NCI-H460 (cell line): ENCODE measurements at places on chromosomes 5 and 9. TPM values are rescaled to one million over a fixed set of nuclear protein-coding genes. Genes with fewer than 3 reads are reported as not detected.
A peak's percentile ranks its signal among the peaks of the same experiment; 100 is the strongest.

The GRXCR2 gene
- not detected in 2 replicates for total RNA-seq

The F2RL2 gene
- 37.5 and 41.5 TPM in 2 replicates for total RNA-seq

The GFI1B gene
- not detected in 2 replicates for total RNA-seq

The PFN3 gene
- not detected in 2 replicates for total RNA-seq

The ZNF367 gene
- total RNA-seq = 6.2 and 7.4 TPM in 2 replicates

The PCDHGA6 gene
- 1.1 and 1.2 TPM in 2 replicates for total RNA-seq

The CCNH gene
- 163 and 167 TPM in 2 replicates for total RNA-seq

DNA sequence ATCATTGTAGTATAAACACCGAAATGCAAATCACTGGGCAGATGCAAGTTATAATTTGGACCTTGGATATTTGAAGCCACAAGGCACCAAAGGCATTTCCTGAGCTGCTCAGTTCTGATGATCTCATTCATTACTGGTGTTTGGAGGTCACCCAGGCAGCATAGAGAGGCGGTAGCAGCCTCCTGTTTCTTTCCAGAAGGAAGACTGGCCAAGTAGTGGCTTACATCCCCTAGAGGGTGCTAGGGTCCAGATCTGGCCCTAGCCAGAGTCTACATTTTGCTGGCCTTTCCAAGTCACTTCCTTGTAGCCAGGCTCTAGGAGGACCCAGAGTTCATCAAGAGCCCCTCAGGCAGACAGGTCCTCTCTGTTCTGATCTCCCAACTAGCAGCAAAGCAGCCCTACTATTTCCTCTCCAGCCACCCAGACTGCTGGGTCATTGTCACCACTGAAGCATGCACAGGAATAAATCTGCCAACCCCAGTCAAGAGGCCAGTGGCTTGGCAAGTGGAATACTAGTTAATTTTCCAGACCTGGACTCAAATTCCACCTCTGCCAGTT is 33.4 kb upstream of the TTC1 start:
- DNase-seq = no peak

GRCh38 chr5:160437271-160437670 is 15.6 kb downstream of the PTTG1 start:
- DNase-seq = no peak

- no peak for DNase-seq
Observed at GRCh38 chr5:58505502-58505901, 14.3 kb downstream of the GAPT start.

DNA sequence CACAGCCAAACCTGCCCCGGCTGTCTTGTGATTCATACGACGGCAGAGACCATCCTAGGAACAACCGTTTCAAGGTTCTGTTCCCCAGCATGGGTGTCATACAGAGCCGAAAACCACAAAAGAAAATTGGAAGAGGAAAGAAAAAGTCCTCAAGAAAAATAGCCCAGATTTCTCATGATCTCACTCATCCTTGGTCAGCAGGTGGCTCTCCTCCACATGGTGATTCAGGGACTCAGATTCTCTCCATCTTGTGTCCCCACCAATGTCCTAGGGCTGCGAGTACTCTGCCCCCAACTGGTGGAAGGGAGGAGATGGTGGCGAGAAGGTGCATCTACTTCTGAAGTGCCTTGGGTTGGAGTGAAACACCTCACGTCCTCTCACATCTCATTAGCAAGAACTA is 25.6 kb downstream of the PDZD2 start:
- peak; percentile 27 for DNase-seq

DNA sequence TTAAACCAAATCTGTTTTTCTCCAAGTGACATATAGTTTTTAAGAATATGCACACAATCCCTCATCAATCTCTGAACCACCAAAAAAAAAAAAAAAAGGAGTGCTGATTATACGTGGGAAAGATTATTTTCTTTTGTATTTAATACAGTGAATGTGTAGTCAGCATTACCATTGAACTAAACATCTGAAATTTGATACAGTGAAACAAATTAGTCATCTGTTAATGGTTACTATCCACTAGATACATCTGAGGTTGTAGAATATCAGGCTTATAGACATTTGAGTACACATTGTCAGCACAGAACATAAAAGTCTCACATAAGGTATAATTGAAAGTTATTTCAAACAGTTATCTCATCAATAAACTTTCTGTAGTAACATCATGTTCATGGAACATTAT is 87.0 kb downstream of the SLF1 start:
- DNase-seq = no peak

DNA sequence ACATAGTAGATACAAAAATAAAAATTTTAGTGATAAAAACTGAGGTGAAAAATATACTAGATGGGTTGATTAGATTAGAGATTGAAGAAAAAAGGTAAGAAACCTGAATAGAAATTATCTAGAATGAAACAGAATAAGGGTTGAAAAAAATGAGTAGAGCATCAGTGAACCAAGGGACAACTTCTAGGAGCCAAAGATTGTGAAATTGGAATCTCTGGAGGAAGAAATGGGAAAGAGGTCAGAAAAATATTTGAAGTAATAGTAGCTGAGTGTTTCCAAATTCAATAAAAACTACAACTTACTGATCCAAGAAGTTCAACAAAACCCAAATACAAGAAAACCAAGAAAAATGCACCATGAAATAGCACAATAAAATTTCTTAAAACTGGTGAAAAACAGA is 116.6 kb upstream of the STARD4 start:
- DNase-seq = no peak

DNA sequence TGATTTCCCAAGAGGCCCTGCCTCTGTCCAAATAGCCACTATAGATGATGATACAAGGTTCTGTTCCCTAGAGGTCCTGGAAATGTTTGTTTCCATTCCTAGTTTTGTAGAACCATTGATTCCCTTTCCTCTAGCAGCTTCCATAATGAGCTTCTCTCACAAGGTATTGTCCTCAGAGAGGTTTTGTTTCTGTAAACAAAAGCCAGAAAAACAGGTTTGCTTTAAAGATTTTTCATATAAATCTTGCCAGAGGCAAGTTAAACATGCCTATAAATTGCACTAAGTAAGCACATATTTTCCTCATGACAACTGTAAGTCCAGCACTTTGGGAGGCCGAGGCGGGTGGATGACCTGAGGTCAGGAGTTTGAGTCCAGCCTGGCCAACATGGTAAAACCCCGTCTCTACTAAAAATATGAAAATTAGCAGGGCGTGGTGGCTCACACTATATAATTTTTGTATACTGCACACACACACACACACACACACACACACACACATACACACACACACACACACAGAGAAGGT is 1787.7 kb downstream of the EFNA5 start:
- no peak for DNase-seq

- DNase-seq = no peak
Observed at GRCh38 chr9:137812356-137813023, 65.1 kb upstream of the CACNA1B start.

DNA sequence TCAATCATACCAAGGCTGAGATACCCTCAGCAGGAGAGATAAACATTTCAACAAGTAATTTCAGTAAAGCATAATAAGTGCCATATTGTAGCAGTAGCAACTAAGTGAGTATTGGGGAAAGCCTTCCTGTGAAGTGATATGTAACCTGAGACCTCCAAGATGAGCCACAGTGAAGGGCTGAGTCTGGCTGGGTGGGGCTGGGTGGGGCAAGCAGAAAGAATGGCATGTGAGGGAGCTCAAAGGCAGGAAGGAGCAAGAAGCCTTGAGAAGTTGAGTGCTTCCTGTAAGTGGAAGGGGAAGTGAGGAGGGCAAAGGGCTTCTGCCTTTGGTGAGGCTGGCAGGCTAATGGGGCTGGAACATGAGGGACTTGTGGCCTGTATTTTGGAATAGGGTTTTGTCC is 19.7 kb upstream of the ASTN2 start:
- DNase-seq = peak; percentile 29

DNA sequence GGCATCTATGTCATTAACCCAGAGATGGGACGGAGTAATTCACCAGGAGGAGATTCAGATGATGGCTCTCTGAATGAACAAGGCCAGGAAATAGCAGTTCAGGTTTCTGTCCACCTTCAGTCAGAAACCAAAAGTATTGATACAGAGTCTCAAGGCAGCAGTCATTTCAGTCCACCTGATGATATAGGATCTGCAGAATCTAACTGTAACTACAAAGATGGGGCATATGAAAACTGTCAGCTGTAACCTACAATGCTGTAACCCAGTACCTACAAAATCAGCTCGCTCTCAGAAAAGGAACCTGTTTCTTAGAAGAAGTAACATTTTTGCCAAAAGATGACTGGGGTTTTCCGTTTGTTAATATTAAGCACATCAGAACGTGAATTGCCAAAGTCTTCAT is 14.7 kb downstream of the MFAP3 start:
- no peak for DNase-seq

GRCh38 chr5:84016085-84016484 is 295.4 kb upstream of the HAPLN1 start:
- DNase-seq = no peak

- peak; percentile 38 for DNase-seq
Observed at GRCh38 chr9:22169243-22169642, 160.1 kb upstream of the CDKN2B start.

DNA sequence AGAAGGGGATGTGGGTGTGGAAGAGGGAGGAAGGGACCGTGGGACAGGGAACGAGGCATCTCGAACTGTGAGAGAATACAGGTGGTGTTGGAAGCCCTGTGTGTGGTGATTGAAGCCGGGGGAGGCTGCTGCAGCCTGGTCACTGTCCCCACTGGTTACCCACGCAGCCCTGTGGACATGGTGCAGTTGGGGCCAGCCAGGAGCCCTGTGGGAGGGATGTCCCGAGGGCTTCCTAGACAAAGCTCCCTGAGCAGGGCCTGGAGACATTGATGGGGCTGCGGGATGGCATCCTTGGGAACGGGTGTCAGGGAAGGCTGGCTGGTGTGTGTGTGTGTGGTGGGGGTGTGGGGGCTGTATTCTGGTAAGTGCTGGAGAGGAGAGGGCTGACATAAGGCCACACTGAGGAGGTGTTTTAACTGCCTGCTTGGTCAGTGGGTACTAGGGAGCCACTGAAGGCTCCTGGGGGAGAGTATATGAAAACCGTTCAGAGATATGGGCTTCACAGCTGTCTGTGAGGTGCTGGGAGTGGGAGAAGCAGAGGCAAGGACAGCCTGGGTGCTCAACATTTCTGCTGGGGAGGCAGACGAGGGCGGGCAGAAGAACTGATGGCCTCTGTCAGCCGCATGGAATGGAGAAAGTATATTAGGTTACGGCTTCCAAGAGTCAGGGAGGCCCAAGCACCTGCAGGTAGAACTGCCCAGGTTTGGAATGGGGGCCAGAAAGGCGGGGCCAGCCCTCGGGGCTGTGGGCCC is 20.0 kb downstream of the WNK2 start:
- DNase-seq = no peak

GRCh38 chr9:99103901-99104458 is 933 bp upstream of the TGFBR1 start:
- no peak for DNase-seq

- no peak for DNase-seq
Observed at GRCh38 chr9:8917956-8918739, 1118.6 kb upstream of the DMAC1 start.

DNA sequence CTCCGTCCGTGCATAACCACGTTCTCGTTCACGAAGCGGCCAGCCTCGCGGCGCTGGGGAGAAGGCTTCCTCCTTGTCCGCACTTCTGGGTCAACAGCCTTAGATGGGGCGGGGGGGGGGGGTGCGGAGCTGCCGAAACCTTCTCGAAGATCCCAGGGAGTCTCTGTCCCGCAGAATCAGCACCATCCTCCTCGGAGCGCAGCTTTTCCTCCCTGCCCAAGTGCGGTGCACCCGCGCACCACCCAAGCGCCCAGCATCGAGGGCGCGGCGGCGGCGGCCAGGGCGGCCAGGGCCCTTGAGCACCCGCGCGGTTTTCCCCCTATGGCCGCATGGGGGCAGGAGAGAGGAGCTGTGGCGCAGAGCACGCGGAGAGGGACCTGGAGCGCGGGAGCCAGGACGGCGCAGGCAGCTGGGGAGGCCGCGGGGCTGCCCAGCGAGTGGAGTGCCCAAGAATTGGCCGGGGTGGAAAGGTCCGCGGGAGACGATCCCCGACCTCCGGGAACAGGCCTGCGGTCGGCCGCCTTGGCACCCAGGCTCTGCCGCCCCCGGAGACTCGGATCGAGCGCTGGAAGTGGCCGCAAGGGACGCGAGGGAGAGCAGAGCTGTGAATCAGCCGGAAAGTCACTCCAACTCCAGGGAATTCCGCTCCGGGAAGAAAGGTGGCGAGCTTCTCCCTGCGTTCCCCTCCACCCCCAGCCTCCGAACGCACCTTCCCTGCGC is 43.1 kb downstream of the TMEM174 start:
- peak; percentile 83 for DNase-seq

GRCh38 chr9:128099932-128100491 is 27.5 kb downstream of the PTGES2 start:
- no peak for DNase-seq

GRCh38 chr5:143128412-143129071 is 274.9 kb downstream of the NR3C1 start:
- DNase-seq = no peak

GRCh38 chr9:4079906-4080305 is 220.0 kb downstream of the GLIS3 start:
- DNase-seq = no peak

- no peak for DNase-seq
Observed at GRCh38 chr5:2797160-2797559, 45.7 kb upstream of the IRX2 start.

GRCh38 chr9:5326893-5327548 is 12.7 kb downstream of the RLN1 start:
- DNase-seq = peak; percentile 11
